ENCODE measurements at places on chromosomes 5 and 9.
A peak's percentile ranks its signal among the peaks of the same experiment; 100 is the strongest.

- no peak for DNase-seq
Measured at GRCh38 chr9:135567311-135567710, 5.8 kb downstream of the PAEP start.

DNA sequence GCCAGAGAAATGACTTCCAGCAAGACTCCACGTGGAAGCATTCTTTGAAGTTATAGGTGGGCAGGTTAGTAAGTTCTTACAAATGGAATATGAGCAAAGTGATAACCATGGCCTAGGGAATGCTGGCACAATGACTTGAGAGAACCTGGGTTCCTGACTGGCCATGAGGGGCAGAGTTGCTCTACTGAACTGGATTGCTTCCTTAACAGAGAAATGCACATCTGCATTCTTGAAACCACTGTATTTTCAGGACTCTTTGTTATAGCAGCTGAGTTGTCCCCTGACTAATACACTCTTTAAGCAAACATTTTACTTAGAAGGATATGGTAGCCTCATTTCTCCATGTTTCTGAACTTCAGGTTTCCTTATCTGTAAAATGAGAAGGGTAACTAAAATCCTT is 108.3 kb upstream of the GNA14 start:
- no peak for DNase-seq

DNA sequence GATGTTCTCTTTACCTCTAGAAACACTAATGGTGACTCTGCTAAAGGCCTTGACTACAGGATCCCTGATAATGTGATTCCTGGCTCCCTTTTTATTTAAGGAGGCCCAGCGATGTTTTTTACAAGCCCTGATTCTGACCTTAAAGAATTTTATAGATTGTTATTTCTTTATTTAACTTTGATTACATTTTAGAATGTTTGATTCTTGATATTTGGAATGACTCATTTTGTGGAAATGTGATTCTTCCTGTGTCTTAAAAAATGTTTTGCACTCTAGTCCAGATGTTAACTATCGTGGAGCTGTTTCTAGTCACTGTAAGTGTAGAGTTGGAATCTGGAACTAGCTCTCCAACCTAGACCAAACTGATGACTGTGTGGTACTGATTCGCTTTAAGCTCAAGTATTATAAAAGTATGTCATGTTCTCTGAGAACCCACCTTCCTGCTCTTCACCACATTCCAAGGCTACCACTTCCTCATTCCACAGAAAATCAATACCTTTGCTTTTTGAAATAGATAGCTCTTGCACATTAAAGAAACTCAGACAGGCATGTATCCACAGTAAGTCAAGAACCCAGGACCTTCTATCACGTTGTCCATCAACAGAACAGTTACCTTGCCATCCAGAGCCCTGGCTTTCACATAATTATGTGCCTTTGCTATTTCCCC is 65.2 kb downstream of the JMY start:
- no peak for DNase-seq

- DNase-seq = no peak
Measured at GRCh38 chr9:4738866-4739586, 2.0 kb downstream of the AK3 start.

DNA sequence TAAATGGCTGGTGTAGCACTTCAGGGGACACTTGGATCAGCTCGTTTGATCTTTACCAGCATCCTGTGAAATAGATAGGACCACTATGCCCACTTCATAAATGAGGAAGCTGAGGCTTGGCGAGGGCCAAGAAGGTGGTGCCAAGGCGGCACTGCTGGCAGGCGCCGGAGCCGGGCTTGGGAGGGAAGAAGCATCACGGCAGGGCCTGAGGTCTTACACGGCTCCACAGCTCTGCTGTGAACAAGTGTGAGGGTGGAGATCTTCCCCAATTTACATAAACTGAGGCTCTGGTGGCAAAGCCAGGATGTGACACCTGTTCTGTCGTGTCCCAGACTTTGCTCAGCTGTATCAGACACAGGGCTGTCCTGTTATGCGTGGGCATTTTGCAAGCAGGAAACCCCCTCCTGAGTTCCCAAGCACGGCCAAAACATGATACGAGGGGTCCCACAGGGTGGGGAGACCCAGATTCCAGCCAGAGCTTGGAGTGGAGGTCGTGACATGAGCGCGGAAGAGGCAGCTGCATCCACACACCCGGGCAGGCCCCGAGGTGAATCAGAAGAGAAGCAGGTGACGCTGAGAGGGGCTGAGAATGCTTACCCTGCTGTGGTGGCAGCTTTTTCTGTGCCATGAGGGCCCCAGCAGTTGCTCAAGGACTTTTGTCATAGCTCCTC is 117.5 kb upstream of the BOD1 start:
- DNase-seq = peak; percentile 61

GRCh38 chr9:125564631-125565030 is 142.4 kb downstream of the MAPKAP1 start:
- no peak for DNase-seq

GRCh38 chr5:1801222-1801966 is at the start of gene NDUFS6:
Gene NDUFS6, plus strand, starts transcription at chr5:1801407. Its CDS starts 11 bp downstream, at chr5:1801418.
- DNase-seq = peak; percentile 71
